ENCODE measurements at places on chromosomes 4 and X.

DNA sequence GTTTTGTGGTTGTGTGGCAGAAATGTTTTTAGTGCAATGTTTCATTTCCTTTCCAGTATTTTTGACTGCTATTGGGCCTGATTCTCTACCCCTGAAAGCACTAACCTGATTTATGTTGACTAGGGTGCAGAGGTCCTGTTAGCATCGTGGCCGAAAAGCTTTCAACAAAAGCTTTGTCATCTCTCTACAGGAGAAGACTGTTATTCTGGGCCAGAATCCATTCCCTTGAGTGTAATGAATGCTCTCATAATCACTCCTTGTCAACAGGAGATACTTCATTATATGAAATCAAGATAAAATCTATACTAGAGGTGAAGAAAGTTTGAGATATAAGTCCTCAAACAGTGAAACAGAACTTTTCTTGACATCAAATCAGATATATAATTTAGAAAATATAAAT lies 195.5 kb downstream of the ZNF330 start:
- no peak for DNase-seq

DNA sequence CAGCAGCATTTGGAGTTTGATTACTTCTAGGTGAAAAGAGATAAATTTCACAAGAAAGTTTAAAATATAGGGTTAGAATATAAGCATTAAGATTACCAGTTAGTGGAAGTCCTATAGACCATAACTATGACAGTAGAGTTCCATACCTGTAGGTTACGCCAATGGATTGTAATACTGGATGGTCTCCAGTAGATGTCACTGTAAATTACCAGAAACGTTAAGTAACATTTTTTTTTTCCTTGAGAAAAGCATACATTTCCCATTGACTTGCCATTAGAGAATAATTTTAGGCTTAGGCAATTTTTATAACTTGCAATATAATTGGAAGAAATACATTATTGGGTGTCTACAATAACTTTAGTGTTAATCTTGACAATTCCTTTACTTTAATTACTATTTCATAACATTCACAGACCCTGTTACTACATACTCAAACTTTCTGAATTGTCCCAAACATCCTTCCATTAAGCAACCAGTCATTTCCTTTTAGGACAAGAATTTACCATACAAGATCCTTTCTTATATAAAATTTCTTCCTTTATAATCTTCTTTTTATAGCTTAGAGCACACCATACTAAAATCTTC lies 304.1 kb upstream of the TECRL start:
- DNase-seq, result peak; percentile 31

DNA sequence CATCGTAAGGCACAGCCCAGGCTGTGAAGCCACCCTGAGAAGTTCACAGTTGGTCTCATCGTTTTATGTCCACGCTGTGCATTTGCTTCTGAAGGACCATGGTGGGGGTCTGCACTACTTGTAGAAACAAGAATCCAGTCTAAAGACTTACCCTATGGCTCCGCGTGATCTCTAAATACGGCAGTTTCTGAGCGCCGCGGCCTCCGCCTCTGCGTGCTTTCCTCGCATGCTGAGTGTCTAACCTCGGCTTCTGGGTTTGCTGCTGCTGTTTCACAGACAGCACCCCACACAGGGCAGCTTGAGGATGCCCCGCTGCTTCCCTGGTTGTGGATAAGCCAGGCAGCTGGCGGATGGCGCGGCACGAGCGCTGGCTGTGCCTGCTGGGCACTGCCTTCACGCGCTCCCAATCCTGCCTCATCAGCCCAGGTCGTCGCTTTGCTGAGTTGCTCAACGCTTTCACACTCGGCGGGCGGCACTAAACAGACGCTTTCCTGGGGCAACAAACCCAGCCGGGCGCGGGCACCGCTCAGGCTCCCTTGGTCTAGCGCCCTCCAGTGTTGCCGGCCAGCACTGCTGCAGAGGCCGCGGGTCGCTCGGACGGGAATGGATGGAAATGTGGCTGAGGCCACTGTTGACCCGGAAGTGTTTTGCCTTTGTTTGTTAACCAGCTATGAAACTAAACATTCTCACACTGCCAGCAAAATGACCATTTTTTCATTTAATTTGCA lies 39.2 kb downstream of the FGFRL1 start:
- DNase-seq, result no peak

- DNase-seq, result peak; percentile 66
Measured at GRCh38 chr4:141686146-141686775, 49.9 kb downstream of the IL15 start.

DNA sequence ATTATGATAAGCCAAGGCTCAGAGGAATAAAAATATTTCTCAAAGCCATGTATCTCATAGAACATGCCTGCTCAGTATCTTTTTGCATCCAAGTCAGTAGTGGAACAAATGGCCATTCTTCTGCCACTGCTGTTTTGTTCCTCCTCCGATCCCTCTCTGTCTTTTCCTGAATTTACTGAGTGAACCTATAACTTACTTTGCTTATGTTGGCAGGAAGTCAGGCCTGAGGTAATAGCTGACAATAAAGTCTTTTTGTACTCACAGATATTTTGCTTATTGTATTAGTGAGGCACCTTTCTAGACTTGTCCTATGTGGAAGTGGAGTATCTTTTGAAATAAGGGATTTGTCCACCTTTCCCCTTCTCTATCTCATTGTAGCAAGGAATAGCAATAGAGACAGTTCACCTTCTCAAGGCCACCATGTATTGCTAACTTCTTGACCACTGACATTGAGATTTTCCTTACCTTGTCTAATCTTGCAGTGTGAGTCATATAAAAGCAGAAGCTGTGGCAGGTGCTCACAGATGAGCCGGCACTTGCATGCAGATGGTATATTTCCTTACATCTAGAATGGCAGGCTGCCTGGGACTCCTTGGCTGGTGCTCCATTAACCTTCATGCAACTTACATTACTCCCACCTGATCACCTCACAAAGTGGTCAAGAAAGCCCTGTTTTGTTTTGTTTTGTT lies 68.2 kb downstream of the AGTR2 start:
- DNase-seq, result no peak

- no peak for DNase-seq
Measured at GRCh38 chr4:6123976-6124375, 76.4 kb downstream of the JAKMIP1 start.

GRCh38 chr4:126969360-126970235 lies 663.2 kb upstream of the INTU start:
- DNase-seq, result no peak

DNA sequence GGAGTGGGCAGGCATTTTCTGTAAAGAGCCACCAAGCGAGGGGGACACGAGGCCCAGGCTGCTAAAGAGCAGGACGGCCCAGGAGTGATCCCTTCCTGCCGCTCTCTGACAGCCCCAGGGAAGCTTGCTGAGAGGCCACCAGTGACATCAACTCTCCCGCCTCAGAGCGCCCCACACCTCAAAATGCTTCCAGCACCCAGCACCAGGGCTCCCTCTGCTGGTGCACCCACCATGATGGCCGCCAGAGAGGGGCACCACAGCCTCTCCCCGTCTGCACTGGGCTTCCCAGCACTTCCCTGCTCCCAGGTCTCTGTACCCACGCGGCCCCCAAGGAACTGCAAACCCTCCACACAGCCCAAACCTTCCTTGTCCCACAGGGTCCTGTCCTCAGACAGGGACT lies 40.4 kb downstream of the GAK start:
- DNase-seq, result peak; percentile 8

GRCh38 chr4:41701983-41702382 lies 46.5 kb downstream of the PHOX2B start:
- DNase-seq, result no peak

GRCh38 chrX:83511208-83511607 lies 3.1 kb downstream of the POU3F4 start:
- no peak for DNase-seq

DNA sequence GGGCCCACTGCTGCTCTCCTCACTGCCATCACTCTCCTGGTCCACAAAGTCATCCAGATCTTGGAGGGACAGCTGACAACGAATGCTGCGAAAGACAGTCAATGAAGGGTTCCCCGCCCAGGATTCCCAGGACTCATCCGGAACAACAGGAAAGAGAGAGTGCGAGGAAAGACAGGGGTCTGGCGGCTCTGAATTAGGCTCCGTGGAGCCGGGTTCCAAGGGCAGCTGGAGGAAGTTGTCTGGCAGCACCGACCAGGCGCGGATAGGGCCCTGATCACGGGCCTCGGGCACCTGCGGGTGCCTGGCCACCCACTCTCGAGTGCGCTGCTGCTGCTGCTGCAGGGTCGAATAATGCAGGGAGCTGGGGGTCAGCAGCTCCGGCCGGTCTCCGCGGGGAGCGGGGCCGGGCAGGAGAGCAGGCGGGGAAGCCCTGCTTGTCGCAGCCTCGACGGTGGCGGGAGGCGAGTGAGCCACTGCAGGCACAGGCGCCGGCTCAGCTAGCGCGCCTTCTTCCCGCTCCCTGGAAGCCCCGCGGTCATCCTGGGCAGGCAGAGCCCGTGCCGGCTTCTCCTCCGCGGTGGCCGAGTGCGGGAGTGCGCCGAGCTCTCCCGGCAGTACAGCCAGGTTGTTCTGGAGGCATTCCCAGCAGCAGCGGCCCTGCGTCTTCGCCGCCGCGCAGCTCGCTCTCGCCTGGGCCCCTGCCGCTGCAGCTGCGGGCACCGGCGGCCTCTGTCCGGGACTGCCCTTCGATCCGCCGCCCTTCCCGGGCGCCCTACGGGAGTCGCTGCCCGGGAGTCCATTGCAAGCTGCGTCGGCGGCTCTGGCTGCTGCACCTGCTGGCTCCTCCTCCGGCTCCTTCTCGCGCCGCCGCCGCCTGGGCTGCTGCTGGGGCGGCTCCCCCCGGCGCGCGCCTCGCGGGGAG lies 1.1 kb downstream of the SOWAHB start:
- DNase-seq, result peak; percentile 13

- no peak for DNase-seq
Measured at GRCh38 chrX:76971393-76972376, 475.5 kb upstream of the FGF16 start.

GRCh38 chrX:133258481-133258880 lies 40.3 kb upstream of the TFDP3 start:
- peak; percentile 63 for DNase-seq

- peak; percentile 22 for DNase-seq
Measured at GRCh38 chrX:72540318-72540717, 32.3 kb downstream of the HDAC8 start.

- peak; percentile 49 for DNase-seq
Measured at GRCh38 chr4:14130551-14130950, 503.0 kb upstream of the BOD1L1 start.

DNA sequence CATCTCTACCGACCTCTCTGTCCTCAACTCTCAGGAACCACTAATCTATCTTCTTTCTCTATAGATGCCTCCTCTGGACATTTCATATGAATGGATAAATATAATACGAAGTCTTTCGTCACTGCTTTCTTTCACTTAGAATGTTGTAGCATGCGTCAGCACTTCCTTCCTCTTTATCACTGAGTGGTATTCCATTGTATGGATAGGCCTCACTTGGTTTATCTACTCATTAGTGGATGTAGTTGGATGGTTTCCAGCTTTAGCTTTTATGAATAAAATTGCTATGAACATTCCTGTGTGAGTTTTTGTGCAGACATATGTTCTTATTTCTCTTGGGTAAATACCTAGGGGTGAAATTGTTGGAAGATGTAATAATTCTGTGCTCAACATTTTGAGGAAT lies 528.2 kb upstream of the FAT1 start:
- no peak for DNase-seq
